ENCODE measurements at places on chromosomes 6 and 20. TPM values are rescaled to one million over a fixed set of nuclear protein-coding genes. Genes with fewer than 3 reads are reported as not detected.

GRCh38 chr6:39072830-39073229 is 24.2 kb downstream of the GLP1R start:
- DNase-seq: no peak

DNA sequence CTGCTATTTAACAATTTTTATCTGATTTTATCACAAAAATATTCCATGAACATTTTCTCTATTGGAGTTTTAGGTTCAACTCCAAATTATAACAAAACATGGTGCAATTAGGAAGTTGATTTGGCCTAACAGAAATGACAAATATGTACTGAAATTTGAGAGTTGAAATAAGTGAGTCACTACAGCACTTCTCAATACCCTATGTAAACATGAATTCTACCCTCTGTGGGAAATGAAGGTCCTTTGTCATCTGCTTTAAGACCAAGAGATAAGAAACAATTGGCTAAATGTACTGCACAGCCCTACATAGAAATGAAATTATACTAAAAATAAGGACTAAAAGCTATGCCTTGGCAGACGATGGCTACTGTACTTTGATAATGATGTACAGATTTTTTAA is 86.2 kb upstream of the BEND6 start:
- no peak for DNase-seq

C20orf204 gene
- total RNA-seq: 3.3 TPM

ABHD16B gene
- not detected for total RNA-seq

GRCh38 chr6:135002229-135002844 is 52.3 kb downstream of the HBS1L start:
- DNase-seq: no peak

- DNase-seq: no peak
Observed at GRCh38 chr6:114783083-114783482, 440.3 kb upstream of the HS3ST5 start.

ARFGAP1 gene
- 130 TPM for total RNA-seq

DNA sequence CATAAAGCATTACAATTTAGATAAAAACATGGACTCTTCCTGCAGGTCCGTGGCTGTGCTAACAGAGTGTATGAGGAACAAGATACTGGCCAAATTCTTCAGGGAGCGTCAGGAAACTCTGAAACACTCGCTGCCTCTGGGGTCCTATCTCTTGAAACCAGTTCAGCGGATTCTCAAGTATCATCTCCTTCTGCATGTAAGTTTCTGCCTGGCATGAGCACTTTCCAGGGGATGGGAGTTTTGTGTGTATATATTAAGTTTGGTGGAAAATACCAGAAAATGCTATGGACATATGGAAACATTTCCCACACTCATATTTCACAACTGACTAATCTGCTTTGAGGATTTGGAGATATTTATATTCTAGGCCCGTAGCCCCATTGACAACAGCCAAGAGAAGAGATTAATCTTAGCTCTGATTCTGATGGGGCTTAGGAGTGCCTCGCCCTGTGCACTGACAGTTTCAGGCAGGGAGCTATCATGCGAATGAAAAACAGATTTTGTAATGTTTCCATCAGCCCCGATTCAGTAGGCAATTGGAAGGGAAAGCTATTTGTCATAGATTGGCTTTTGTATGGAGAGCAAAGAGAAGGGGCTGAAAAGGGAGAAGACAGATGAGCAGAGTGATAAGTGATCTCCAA is 64.7 kb upstream of the MTHFD1L start:
- DNase-seq: no peak

CCN5 gene
- not detected for total RNA-seq
